DMS53 (cell line): ENCODE measurements at places on chromosomes 5 and 9.

DNA sequence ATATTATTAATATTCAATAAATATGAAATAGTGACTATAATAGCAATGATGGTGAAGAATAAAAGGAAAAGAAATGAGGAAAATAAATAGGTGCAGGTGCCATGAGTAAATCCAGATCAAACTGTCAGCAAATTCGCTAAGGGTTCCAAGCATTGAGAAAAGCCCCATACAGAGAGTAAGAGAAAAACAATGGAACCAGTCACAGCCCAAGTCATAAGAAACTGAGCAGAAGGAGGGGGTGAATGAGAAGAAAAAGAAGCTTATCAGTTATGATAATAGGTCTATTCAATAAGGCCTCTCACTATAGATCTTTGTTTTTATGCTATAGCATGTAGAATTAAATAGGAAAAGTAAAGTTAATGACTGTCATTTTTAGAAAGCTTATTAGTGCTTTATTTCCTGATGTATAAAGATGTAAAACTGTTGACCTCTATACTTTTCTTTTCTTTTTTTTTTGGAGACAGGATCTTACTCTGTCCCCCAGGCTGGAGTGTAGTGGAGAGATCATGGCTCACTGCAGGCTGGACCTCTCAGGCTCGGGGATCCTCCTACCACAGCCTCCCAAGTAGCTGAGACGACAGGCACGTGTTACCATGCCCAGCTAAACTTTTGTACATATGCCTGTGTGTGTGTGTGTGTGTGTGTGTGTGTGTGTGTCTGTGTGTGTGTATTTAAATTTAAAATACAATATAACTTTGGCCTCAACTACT lies 72.4 kb downstream of the FYB1 start:
- DNase-seq = no peak

DNA sequence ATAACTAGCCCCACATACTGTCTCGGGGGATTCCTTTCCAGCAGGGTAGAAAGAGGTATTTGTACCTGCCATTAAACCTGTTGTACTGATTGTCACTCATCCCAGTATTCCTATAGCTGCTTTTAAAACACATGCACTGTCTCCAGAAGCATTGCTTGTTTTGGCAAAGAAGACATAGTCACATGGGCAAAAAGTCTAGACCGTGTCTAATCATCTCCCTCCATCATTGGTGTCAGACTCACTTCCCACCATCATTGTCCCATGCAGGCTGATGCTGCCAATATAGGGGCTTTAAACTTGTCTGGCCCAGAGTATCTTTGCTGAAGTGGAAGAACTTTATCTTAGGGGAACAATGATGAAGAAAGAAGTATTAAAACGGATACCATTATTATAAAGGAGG lies 12.6 kb downstream of the DNAJC21 start:
- no peak for DNase-seq

- no peak for DNase-seq
These were observed 51.2 kb upstream of the SPATA31D4 start for GRCh38 chr9:81877047-81877446.

- DNase-seq = peak; percentile 42
These were observed 188.3 kb upstream of the NMUR2 start for GRCh38 chr5:152593388-152593787.

DNA sequence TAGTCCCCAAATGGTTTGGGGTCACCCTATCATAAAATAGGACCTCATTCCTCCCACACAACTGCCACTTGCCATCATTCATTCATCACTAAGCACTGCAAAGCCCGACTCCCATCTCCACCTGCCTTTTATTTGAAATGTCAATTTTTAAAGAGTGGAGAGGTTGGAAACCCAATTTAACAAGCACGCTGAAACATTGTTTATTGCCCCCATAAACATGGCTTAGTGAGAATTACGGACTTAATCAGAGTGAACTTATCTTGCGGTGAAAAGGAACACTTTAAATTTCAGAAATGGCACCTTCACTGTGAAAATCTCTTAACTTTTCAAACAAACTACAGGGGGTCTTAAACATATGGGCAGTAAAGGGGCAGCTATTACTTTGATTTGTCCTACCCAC lies 241.1 kb downstream of the CRB2 start:
- no peak for DNase-seq

- no peak for DNase-seq
These were observed 74.7 kb downstream of the LNPEP start for GRCh38 chr5:97010606-97011005.

DNA sequence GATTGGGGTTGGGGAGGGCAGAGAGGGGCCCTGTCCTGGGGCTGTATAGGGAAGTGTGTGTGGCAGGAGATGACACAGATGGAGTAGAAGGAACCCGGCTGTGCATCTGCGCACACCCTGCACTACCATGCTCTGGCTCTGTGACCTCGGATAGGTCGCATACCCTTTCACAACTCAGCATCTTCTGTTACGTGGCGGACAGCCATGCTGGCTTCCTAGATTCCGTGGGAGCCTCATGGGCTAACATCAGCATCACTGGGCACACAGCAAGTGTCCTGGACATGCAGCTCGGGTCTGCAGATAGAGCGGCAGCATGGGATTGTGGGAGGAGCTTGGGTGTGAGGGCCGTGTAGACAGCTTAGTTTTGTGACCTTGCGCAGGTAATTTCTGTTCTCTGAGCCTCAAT lies 9.2 kb downstream of the ARPC5L start:
- DNase-seq = no peak
